NCI-H526 (cell line): ENCODE measurements at places on chromosomes 11 and 22.
A peak's percentile ranks its signal among the peaks of the same experiment; 100 is the strongest.

DNA sequence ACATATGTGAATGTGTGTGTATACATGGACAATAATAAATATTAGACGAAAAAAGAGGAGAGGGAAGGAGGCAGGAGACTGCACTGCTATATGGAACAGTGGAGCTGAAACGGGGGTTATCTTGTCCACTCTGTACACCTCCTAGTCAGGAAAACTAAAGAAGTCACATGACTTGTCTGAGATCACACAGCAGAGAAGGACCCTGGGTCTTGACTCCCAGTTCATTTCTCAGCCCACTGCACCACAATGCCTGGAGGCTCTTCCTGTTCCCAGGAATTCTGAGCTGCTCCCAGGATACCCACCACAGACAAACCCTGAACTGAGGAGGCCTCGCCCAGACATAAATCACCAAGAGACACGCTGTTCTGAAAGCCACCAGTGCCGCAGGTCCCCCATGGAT lies 349.6 kb downstream of the CTTN start:
- DNase-seq = no peak

- no peak for DNase-seq
Observed at GRCh38 chr11:121467965-121468364, 15.2 kb upstream of the SORL1-AS1 start.

- DNase-seq = no peak
Observed at GRCh38 chr11:20555783-20556182, 43.6 kb upstream of the SLC6A5 start.

DNA sequence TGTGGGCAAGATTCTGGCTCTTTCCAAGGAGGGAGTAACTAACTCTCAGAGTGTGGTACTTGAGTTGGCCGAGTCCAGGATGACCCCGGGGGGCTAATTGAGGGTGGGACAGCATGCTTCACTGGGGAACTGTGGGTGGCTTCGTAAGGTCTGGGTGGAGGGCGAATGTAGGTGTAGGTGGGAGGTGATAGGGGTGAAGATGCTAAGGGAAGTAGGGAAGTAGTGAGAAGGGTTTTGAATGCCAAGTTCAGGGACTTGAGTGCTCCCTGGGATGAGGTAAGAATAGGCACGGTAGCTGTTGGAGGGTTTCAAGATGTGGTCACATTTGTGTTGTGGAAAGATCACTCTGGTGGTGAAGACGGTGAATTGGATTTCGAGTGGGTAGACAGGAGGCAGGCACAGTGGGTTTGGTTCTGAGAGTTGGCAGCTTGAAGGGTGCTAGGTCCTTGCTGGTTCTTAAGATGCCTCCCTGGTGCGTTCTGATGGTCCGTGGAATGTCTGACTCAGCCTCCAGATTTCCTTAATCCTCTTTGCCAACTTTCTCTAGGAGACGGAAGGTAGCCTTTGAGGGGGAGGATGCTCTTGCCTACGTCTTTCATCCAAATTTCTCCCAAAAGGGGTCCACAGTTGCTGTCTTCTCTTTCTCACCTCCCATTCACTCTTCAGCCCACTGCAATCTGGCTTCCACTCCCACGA lies 2.5 kb upstream of the DNAL4 start:
- no peak for DNase-seq

GRCh38 chr11:81303038-81303664 lies 1430.5 kb downstream of the FAM181B start:
- no peak for DNase-seq

- no peak for DNase-seq
Observed at GRCh38 chr11:68053117-68053516, 14.3 kb downstream of the TCIRG1 start.

GRCh38 chr11:33062137-33062536 lies 22.8 kb downstream of the TCP11L1 start:
- DNase-seq = peak; percentile 90

- DNase-seq = no peak
Observed at GRCh38 chr11:67177399-67178281, 58.6 kb downstream of the KDM2A start.

DNA sequence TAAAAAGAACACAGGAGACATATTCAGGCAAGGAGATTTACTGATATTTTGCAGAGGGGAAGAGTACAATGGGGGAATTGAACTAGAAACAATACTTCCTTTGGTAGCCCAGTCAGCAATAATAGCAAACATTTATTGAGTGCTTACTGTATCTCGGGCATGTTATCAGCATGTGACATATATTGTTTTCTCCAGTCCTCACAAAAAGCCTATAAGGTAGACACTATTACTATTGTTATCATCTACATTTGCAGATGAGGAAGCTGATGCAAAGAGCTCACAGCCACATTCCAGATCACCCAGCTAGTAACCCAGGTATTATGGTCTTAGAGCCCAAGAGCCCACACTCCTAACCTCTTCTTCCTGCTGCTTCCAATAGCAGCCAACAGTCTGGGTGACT lies 27.9 kb downstream of the NAV2 start:
- DNase-seq = no peak

DNA sequence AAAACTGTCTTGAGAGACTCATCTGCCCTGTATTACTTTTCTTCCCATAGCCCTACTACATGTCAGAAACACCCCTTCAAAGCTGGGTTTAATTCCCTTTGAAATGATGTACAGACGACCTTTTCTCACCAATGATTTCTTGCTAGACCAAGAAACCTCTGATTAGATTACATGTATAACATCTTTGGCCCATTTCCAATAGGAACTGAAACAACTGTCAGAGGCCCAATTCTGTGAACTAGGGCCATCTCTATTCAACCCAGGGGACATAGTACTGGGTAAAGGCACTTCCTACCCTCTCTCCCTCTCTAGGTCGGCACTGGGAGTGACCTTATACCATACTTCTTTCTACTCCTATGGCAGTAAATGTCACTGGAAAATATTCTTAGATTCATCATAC lies 19.4 kb downstream of the NPAT start:
- DNase-seq = no peak

DNA sequence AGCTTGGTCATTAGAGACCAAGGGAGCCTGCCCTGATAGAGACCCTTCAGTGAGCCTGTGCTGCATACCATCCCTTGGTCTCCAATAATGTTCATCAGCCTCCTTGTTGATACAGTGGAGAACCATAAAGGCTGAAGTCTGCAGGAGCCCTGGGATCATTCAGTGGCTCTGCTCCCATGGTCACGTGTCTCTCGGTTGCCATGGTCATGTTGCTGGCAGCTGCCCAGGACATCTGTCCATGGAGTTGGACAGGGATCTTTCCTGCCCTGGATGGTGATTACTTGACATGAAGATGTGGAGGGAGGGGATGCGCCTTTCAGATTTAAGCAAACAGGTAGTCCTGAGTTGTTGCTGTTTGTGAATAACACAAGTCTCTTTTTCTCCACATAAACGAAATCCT lies 38.2 kb downstream of the CYB5R2 start:
- no peak for DNase-seq

- DNase-seq = no peak
Observed at GRCh38 chr22:32175115-32175514, 16.0 kb upstream of the C22orf42 start.

DNA sequence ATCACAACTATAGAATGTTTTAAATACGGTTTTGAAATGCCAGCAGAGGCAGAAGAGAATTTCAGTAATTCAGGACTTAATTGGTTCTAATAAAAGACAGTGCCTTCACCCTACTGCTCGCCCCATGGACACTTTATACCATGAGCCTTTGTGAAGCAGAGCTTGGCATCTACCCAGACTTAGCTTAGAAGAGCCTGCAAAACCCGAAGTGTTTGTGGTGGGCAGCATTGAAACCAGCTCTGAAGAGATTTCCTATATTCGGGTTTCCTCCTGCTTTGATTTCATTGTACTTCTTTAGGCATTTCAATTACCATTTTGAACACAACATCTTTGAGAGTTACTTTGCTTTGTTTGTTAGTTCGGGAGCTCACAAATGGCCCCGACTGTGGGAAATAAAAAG lies 185.1 kb upstream of the MTNR1B start:
- DNase-seq = no peak

- DNase-seq = no peak
Observed at GRCh38 chr11:72751116-72752087, 806 bp downstream of the ARAP1 start.
